ENCODE measurements at places on chromosomes 2 and 18. TPM values are rescaled to one million over a fixed set of nuclear protein-coding genes. Genes with fewer than 3 reads are reported as not detected.
A peak's percentile ranks its signal among the peaks of the same experiment; 100 is the strongest.

DNA sequence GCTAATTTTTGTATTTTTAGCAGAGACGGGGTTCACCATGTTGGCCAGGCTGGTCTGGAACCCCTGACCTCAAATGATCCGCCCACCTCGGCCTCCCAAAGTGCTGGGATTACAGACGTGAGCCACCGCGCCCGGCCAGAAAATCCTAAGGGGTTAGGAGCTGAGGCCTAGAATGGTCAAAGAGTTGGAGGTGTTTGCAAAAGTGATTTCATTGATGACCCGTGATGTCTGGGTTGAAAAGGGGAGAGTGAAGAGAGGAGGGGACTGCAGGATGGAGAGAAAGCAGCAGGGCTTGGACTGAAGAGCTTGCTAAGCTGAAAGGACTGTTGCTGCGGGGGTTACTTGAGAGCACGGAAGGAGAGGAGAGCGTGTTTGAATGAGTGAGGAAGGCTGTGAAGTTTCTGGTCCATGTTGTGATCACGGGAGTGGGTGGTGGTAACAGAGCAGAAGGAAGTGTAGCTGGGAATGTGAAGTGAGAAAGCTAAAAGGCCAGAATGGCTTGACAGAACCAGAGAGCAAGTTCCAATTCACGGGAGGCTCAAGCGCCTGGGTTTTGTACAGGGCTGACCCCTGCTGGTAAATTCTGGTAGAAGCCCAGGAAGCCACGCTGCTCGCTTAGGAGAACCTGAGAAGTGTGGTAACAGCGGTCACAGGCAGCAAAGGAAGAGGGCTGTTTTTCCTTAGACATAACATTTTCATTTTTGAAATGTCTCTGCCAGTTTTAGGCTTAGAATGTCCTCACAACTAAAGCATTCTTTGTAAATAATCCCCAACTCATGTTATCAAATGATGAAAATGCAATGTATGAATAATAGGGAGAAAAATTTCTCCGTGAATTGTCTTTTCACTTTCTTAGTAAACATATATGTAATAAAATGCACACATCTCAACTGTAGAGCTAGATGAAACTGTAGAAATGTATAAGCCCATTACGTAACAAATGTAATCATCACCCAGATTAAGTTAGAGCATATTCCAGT lies 40.5 kb upstream of the ACTR2 start:
- DNase-seq: peak; percentile 66

DNA sequence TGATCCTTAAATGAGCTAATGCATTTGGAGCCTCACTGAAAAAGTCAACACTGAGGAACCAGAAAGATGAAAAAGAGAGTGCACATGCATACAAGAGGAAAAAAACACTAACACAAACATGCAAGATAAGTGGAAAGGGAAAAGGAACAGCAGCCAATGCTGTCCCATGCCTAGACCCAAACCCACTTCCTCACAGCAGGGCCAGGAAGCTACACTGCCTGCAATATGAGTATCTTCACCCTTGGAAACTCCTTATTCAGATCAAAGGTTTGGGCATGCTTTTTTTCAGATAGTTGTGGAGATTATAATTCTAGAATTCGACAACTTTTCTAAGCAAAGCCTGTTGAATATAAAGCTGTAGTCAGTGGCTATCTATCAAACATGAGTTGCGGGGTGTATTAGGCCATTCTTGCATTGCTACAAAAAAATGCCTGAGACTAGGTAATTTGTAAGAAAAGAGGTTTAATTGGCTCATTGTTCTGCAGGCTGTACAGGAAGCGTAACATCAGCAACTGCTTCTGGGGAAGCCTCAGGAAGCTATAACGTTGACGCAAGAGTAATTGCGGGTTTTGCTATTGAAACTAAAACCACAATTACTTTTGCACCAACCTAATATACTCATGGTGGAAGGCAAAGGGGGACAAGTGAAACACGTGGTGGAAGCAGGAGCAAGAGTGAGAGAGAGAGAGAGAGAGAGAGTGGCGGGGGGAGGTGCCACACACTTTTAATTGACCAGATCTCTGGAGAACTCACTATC lies 138.2 kb downstream of the MBD2 start:
- no peak for DNase-seq

DNA sequence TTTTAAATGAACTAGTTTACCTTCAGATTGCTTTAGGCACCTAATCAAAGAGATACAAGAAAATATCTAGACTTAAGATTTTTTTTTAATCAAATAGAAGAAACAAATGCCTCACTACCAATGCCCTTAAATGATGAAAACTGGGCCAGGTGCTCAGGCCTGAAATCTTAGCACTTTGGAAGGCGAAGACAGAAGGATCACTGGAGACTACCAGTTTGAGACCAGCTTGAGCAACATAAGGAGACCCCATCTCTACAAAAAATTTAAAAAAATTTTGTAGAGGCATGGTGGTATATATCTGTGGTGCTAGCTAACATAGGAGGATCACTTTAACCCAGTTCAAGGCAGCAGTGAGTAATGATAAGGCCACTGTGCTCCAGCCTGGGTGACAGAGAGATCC lies 675.1 kb downstream of the NRXN1 start:
- no peak for DNase-seq

GRCh38 chr2:75582840-75583239 lies 22.1 kb upstream of the EVA1A start:
- DNase-seq: no peak

DNA sequence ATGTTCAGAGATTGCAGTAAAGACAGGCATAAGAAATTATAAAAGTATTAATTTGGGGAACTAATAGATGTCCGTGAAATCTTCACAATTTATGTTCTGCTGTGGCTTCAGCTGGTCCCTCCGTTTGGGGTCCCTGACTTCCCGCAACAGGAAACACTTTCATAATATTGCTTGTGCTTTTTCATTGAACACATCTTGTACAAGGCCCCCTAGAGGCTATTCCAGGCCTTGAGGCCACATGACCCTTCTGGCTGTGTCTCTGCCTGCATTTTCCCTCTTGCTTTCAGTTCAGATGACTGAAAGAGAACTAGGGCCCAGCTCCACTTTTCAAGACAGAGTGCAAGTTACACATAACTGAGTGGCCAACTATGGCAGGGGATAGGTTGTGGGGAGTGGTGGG lies 164.1 kb downstream of the TMEM247 start:
- DNase-seq: no peak

DNA sequence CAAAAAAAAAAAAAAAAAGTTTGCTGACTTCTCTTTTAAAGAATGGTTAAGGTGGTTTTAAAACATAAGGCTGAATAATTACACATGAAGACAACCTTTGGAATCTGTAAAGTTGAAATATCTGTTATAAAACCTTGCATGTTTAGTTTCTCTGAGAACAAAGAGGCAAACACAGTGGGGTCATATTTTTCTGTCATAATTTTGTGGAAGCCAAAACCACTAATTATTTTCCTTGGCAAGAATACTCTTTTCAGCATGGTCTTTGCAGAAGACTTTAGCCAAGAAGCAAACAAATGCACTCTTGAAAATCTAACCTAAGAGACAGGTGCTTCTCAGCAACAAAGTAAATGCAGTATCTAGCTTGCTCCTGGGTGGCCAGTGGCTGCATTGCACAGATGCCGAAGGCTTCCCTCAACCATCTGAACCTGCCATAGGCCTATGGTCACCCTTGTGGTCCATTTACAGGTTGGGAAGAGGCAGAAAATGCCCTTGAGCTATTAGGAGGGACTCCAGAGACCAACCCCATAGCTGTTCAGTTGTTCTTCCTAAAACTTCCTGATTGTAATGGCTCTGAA lies 44.8 kb downstream of the ZAP70 start:
- DNase-seq: no peak

GRCh38 chr18:213966-214365 lies 53.9 kb downstream of the THOC1 start:
- no peak for DNase-seq

DNA sequence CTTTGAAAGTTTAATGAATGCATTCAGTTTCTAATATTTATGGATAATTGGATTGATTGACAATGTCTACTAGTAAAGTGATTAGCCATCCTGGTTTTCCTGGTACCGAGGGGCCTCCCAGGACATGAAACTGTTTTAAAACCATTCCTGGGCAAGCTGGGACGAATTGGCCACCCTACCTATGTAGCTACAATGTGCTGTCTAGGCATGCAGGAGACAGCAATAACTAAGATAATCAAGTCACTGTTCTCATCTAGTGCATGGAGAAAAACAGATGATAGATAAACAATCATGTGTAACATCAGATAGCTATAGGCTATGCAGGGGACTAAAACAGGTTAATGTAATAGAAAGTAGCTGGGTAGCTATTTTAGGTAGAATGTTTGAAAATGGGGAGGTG lies 67.1 kb downstream of the PMAIP1 start:
- DNase-seq: peak; percentile 78

The SLC19A3 gene
- total RNA-seq: not detected

The PTPRN gene
- total RNA-seq: 0.13 TPM

The SPEG gene
- 1.8 TPM for total RNA-seq

The AOX1 gene
- 15.7 TPM for total RNA-seq

The NAT8 gene
- total RNA-seq: not detected

The UGT1A4 gene
- 2.9 TPM for total RNA-seq

The TAF4B gene
- total RNA-seq: 2.3 TPM

The AKAIN1 gene
- total RNA-seq: not detected

The SLC38A11 gene
- total RNA-seq: not detected
